NCI-H1048 (cell line): ENCODE measurements at places on chromosomes 11 and 22.

DNA sequence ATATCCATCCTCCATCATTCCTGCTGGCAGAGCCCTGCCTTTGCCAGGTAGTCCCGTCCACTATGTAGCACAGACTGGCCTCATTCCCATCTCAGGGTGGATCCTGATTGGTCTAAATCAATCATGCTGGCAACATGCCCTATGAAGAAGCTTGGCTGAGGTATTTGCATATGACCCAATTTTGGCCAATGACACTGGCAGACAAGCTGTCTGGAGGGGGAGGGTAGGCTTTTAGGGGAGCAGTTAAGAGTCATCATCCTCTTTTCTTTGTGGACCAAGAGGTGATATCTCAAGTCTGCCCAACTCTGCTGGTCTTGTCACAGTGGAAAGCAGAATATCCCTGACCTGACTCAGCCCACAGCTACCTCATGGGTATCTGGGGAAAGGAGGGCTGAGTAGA, 5.1 kb downstream of the CCDC89 start:
- no peak for DNase-seq

DNA sequence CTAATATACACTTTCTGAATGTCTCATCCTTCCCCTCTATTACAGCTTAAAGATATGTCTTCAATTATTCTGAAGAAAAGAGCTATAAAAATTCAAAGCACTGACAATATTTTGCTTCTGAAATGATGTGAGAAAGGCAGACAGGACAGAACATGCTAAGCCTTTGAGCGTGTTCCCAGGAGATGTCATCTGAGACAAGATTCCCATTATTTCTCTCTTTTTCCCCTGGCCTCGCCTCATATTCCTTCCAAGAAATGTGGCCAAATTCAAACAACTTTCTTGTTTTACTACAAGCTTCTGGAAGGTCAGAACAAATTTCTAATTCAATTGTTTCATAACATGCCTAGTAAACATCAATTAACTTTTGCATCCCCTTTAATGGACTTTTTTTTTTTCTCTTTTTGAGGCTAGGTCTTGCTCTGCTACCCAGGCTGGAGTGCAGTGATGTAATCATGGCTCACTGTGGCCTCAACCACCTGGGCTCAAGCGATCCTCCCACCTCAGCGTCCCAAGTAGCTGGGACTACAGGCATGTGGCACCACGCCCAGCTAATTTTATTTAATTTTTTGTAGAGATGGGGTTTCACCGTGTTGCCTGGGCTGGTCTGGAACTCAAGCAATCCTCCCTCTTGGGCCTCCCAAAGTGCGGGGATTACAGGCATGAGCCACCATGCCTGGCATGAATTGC, 37.1 kb upstream of the NFRKB start:
- DNase-seq, result no peak

DNA sequence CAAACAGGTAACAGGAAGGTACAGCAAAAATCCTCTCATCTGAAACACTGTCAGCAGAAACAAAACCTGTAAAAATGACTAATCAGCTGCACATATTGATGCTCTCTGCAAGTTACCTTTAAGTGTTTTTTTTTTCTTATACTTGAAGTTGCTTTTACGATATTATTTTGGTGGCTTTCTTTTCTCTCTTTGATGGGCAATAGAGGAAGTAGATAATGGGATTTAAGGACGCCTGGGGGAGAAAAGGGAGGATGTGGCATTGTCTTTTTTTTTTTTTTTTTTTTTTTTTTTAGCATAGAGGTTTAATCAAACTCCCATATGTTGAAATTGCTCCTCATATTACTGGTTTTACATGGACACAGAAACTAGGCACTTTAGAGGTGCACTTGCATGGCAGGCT, 11.4 kb upstream of the ADSL start:
- no peak for DNase-seq

GRCh38 chr11:10351765-10352641, 47.1 kb downstream of the ADM start:
- DNase-seq, result no peak

GRCh38 chr11:78740199-78741071, 165.8 kb upstream of the NARS2 start:
- no peak for DNase-seq

- no peak for DNase-seq
Observed at GRCh38 chr11:16773981-16774935, 35.8 kb downstream of the C11orf58 start.

GRCh38 chr22:39241794-39242594, 2.8 kb downstream of the PDGFB start:
- no peak for DNase-seq

- DNase-seq, result no peak
Observed at GRCh38 chr11:8251616-8252295, 11.9 kb downstream of the LMO1 start.

DNA sequence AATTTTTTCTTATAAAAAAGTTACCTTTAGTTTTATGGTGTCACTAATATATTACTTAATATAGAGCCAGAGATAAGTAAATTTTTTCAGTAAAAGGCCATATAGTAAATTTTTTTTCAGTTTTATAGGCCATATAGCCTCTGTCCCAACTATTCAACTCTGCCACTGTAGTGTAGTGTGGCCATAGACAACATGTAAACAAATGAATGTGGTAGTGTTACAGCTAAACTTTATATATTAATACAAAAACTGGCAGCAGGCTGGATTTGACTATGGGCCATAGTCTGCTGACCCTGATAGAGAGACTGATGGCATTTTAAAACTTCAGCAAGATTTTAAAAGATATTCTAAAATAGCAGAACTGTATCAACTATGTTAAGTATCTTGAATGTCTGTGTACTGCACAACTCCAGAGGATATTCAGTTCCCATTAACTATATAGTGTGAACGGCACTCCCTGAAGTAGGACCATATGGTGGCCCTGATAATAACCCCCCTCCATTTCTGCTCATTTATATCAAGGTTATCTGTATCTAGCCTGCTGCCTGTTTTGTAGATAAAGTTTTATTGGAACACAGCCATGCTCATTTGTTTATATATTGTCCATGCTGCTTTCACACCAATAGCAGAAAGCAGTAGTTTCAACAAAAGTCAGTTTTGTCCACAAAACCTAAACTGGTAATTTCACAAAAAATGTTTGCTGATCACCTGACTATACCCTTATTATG, 71.6 kb downstream of the PRMT3 start:
- no peak for DNase-seq

- no peak for DNase-seq
Observed at GRCh38 chr11:7597620-7598019, 75.7 kb downstream of the CYB5R2 start.

- DNase-seq, result no peak
Observed at GRCh38 chr11:69249311-69250185, 44.4 kb upstream of the MYEOV start.

GRCh38 chr11:34573537-34573936, 47.4 kb upstream of the EHF start:
- DNase-seq, result no peak

DNA sequence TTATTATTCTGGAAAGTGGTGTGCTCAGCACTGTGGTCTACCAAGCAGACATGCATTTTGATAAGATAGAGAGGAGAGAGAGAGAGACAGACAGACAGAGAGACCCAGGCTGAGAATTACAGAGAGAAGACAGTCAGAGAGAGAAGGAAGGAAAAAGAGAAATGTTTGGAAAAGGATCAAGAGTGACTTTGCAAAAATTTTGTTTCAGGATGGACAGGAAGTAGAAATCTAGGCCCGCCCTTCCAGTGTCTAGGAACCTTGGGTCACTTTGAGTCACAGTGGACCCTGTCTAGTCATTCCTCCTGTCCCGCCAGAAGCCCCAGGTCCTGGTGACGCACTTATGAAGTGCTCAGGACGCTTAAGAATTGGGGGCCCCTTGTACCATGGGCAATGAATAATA, 166.7 kb downstream of the ST3GAL4 start:
- DNase-seq, result no peak

DNA sequence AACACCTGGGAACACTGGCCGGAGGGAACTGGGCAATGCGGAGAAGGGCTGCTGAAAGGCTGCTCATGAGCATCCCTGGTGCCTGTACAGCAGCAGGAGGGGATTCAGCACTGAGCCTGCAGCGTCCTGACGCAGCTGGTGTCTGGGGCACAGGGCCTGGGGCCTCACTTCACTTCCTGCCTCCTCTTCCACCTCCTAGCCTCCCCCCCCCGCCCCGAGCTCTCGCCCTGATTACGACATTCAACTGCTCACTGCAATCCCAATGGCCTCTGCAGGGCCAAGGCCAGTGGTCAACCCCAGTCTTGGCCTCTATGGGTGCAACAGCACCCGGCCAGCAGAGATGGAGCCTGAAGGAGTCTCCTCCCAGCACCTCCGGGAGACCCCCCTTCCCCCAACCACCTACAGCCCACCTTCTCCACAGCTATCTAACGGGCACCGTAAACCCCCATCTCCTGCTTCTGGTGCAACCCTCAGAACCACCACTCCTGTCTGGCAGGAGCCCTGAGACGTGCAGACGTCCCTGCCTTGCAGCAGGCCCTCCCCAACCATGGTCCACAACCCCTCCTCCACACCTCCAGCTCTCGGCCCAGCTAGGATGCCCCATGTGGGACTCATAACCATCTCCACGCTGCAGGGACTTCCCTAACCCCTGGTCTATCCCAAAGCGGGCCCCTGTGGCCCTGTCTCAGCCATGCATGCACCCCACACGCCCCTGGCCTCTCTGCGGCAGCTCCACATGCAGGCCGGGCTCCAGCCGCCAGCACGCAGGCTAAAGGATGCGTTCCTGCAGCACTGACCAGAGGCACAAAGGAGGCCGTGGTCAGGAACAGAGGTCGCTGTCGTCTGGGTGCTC, 38.2 kb downstream of the BRD1 start:
- DNase-seq, result no peak

- DNase-seq, result no peak
Observed at GRCh38 chr11:45860348-45860747, 13.1 kb downstream of the CRY2 start.

DNA sequence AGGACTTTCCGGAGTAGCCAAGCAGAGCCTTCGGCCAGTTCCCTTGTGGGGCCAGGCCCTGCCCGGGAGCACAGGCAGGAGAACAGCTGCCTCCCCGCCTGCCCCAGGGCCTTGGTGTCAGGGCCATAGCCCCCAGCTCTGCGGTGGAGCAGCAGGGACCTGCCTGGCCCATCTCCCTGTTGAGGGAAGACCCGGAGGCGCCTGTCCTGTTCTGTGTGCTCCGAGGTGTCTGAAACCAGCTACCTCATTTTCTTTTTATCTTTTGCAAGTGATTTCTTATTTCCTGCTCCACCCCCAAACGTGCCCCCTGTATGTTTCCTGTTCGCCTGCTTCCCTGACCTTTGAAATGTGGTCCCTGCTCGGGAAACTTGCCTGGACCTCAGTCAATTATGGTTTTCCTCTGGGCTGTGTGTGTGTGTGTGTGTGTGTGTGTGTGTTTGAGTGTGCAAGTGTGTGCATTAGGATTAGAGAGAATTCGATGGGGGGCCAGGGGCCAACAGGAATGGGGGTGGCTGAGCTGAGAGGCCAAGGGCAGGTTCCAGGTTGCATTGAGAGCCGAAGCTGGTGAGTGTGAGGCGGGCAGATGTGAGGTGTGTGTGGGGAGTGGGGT, 19.1 kb downstream of the LRP5 start:
- no peak for DNase-seq

DNA sequence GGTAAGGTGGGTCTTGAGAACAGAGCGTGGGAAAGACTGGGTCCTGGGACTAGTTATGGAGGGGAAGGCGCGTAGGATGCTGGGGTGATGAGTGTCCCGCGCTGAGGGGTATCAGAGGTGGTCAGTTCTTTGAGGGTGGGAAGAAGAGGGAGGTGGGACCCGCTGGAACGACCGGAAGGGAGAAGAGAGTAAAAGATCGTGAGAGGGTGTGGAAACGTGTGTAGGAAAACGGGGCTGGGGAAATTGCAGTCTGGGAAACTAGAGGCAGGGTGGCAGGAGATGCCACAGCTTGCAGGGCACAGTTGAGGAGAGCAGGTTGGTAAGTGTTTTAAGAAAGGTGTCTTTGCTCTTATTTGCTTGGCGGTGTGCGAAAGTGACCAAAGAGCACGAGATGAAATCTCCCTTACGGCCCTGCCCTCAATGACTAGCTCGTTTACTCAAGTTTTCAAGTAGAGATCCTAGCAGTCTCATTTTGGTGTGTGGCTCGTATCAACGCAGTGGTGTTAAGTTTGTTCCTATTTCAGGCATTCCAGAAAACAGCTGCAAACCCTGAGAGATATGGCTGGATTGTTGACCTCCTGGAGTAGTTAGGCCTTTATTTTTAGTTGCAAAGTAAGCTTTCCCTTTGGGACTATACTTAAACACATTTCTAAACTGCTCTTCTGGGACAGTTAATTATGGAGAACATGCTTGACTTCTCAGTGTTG, 615 bp downstream of the STT3A start:
- no peak for DNase-seq

DNA sequence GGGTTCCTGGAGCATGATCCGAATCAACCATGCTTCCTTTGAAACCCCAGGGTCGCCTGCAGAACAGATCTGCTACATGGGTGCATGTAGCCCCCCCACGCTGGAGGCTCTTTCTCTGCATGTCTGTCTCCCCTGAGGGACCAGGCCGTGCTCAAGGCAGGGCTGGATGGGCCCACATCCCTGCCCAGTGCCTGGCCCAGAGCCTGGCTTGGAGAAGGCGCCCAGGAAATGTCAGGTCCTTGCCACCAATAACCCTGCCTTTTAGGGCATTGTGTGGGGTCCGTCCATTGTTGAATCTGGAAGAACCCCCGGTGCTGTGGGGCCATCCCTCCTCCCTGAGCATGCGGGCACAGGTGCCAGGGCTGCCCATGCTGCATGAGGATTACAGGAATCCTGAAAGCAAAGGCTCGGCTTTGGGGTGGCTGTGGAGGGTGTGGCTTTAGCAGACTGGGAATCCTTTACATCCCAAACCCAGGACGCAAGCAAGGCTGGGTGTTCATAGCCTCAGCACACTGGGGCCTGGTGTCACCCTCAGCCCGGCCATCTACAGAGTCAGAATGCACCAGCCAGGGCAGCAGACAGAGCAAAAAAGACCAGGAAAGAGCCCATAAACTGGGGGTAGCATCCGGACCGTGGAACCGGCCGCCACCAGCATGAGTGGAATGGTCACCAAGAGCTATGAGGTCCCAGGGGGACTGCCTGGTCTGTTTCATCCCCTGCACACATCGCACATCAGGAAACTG, 48.2 kb downstream of the RTL6 start:
- no peak for DNase-seq

- no peak for DNase-seq
Observed at GRCh38 chr11:39725081-39725480, 1734.4 kb downstream of the LRRC4C start.

DNA sequence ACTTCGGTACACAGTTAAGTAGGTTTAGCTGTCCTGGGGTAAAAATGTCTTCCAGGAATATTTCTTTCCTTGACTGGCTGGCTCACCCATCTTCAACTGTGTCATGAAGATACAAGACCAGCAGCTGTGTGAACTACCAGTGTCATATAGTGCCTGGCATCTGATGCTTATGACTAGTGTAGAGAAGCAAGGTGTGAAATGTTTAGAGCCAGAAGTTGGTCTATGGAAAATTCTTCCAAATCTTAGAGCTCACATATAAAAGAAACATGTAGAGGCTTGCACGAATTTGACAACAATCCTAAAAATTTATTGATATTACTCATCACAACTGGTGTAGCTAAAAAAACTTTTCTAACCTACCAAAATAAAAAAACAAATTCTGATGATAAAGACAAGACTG, 54.4 kb downstream of the ARL14EP start:
- DNase-seq, result no peak

- no peak for DNase-seq
Observed at GRCh38 chr11:25924586-25924985, 407.3 kb upstream of the ANO3 start.
